ENCODE measurements at places on chromosomes 13 and 19.
A peak's percentile ranks its signal among the peaks of the same experiment; 100 is the strongest.

- DNase-seq: no peak
Observed at GRCh38 chr13:37342205-37342604, 236.7 kb upstream of the CSNK1A1L start.

GRCh38 chr13:47005756-47006414 lies 109.0 kb upstream of the HTR2A start:
- no peak for DNase-seq

DNA sequence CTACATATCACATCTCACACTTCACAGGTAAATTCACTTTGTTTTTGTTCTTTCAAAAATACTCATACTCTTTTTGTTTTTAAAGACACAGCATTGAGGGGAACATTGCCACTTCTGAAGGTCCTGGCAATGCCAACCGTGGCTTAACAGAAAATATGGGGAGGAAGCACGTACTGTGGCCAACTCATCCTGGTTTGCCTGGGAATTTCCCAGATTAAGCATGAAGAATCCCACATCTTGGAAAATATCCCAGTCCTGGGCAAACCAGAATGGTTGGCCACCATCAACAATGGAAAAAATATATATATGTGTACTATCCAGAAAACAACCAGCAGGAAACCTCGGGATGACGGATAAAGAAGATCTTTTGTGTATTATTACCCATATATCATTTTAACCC lies 1032.2 kb upstream of the SLC10A2 start:
- DNase-seq: no peak

GRCh38 chr19:20321139-20321763 lies 154.2 kb downstream of the ZNF486 start:
- no peak for DNase-seq

- DNase-seq: no peak
Observed at GRCh38 chr19:11087870-11088505, 1.3 kb upstream of the LDLR start.

GRCh38 chr13:110350509-110350908 lies 43.4 kb downstream of the COL4A2 start:
- no peak for DNase-seq

GRCh38 chr19:29690842-29691241 lies 24.2 kb downstream of the C19orf12 start:
- DNase-seq: peak; percentile 43

DNA sequence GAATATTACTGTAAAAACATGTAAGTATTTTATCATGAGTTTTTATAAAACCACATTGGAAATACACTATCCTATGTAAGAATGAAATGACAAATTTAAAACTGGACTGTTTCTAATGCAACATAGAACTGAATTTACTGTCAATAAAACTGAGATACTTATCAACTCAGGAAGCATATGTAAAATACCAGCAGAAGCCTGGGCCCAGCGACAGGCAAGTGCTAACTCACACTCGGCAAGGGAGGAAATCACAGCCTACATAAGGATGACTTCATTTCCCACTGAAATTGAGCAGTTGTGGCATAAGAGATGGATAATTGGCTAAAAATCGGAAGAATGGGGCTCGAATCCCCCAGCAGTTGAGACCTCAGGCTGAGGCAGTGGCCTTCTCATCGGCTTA lies 12.1 kb downstream of the PROZ start:
- no peak for DNase-seq

DNA sequence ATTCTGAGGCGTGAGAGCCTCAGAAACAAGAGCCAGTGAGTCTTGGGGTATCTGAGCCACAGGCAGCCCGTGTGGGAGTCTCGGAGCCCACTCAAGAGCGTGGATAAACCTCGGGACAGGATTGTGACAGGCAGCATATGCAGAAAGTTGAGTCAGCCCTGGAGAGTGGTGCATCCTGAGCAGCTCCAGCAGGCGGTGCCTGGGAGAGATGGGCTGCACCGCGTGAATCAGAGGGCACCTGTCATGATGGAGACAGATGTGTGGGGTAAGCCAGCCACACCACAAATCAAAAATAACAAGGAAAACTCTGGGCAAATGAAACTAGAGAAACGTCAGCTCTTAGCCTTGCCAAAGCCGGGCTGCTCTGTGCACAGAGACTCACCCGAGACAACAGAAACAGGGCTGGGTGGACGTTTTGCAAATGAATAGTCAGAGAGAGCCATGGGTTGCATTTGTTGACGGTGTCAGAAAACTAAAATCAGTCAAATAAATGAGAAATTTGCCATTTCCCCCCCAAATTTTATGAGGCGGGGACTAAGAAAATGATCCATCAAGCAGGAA lies 30.0 kb upstream of the POP4 start:
- DNase-seq: no peak

DNA sequence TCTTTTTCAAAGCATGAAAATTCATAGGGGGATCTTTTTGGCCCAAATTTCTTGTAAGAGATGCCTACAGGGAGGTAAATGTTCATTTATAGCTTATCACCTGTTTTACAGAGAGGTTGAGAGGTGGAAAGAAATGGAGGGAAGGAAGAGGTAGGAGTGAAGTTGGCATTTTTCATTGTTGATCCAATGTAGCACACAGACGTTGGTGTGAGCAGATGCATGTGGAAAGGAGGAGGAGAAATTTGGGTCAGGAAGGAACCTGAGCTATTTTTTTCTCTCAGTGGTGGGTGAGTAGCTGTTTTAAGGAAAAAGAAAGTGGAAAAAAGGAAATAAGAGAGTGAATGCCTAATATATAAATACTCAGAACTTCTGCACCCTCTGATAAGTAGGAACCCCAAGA lies 9.9 kb upstream of the SMIM17 start:
- no peak for DNase-seq

GRCh38 chr13:68944272-68944671 lies 1163.4 kb upstream of the ATXN8OS start:
- DNase-seq: no peak

DNA sequence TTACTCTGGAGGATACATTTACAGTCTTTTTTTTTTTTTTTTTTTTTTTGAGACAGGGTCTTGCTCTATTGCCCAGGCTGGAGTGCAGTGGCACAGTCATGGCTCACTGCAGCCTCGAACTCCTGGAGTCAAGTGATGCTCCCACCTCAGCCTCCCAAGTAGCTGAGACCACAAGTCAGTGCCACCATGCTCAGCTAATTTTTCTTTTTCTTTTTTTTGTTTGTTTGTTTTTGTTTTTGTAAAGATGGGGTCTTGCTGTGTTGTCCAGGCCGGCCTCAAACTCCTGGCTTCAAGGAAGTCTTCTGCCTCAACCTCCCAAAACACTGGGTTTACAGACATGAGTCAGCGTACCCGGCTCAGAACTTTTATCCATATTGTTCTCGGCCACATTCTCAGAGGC lies 64.5 kb downstream of the INSR start:
- no peak for DNase-seq

DNA sequence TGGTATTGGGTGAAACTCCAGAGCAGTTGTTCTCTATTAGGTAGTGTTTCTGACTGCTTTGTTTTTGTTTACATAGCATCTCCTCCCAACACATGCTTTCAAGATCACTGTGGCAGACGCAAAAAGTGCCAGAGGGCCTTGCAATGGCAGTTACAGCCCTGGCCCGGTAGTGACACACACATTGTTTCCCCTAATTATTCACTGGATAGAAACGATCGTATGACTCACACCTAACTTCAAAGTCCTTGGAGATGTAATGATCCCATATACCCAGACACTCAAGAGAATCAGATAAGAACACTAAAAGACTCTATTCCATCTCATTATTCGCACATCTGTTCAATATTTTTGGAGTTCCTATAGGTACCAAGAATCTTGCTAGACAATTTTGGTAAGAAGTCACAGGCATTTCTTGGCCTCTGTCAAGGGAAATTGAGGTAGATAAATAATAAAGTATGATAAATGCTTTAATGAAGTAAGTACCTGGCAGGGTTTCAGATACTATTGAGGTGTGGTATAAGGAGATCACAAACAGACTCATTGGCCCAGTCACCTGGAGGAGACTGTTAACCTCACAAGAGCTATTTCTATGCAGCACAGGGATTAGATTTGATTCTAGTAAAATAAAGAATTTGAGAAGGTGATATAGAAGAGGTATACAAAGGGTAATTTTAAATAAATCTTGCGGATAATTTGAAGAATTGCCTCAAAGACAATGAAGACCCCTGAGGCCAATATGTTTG lies 485.3 kb downstream of the SLITRK6 start:
- peak; percentile 15 for DNase-seq

GRCh38 chr13:31896427-31896826 lies 135.1 kb upstream of the FRY start:
- DNase-seq: peak; percentile 79

DNA sequence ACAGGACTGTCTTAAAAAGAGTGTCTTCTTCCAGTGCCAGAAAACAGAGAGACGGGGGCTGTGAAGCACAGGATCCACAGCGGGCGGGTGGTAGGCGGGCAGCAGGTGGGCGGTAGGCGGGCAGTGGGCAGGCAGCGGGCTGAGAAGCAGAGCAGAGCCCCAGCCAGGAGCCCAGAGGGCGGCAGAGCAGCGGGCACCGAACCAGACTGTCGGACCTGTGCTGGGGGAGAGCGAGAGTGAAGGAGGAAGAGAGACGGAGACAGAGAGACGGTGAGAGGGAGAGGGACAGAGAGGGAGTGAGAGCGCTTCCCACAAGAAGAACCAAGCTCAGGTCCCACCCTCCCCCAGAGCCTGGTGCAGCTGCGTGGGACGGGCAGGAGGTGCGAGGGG lies 30.3 kb downstream of the RASA3 start:
- no peak for DNase-seq

DNA sequence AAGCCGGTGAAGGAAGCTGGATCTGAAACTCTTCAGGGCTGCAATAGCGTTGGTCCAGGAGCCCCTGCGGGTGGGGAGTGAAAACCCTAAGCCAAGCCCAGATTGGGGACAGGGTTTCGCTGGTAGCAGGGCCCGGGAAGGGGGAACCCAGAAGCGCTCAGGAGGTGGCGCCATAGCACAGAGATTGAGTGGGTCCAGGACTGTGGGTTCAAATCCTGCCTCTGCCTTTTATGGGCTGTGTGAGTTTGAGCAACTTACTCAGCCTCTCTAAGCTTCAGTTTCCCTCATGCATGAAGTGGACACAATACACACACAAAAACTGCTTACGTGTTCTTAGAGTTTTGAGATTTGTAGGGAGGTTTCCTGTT lies 8.3 kb upstream of the SYCN start:
- DNase-seq: peak; percentile 61

- DNase-seq: no peak
Observed at GRCh38 chr13:101919541-101920181, 467.2 kb downstream of the ITGBL1 start.

DNA sequence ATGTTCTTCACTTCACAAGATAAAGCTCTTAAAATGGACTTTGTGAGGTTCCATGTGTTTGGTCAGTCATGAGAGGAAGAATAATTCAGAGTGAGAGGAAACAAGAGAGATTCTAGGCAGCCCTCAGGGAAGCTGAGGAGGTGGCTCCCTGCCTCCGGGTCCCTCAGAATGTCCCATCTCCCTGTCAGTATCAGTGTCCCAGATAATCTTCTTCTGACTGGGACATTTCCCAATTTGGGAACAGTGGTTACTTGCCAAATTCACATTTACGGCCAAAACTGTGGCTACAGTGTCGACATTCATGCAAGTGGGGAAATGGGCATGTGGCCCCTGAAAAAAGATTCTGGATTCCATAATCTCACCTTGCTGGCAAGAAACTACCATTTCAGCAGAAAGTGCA lies 9.0 kb downstream of the ZNF417 start:
- no peak for DNase-seq

DNA sequence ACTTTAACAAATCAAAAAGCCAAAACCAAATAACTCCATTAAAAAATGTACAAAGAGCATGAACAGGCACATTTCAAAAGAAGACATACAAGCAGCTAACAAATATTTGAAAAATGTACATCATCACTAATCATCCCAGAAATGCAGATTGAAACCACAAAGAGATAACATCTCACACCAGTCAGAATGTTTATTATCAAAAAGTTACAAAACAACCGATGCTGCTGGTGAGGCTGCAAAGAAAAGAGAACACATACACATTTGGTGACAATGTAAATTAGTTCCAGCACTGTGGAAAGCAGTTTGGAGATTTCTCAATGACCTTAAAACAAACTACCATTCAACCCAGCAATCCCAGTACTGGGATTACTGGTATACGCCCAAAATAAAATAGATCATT lies 756.0 kb upstream of the PCDH20 start:
- DNase-seq: no peak

DNA sequence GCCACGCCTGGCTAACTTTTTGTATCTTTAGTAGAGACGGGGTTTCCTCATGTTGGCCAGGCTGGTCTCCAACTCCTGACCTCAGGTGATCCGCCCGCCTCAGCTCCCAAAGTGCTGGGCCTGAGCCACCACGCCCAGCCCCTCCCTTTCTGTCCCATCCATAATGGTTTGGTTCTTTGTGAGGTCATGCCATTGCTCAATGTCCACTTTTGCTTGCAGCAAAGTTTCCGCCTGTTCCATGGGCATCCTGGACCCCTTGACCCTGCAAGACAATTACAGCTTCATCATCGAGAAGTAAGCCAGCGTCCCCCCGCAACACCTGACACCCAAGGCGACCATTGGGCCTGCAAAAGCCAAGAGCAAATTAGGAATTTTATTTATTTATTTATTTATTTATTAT lies 16.6 kb downstream of the PRR22 start:
- DNase-seq: no peak

GRCh38 chr13:99941086-99941485 lies 30.5 kb downstream of the ZIC5 start:
- no peak for DNase-seq

GRCh38 chr19:22286151-22286810 lies at the start of gene ZNF729:
Gene ZNF729, plus strand, starts transcription at chr19:22286441. Its CDS starts 85 bp downstream, at chr19:22286526.
- no peak for DNase-seq

GRCh38 chr19:610801-611480 lies 21.3 kb downstream of the HCN2 start:
- DNase-seq: no peak

DNA sequence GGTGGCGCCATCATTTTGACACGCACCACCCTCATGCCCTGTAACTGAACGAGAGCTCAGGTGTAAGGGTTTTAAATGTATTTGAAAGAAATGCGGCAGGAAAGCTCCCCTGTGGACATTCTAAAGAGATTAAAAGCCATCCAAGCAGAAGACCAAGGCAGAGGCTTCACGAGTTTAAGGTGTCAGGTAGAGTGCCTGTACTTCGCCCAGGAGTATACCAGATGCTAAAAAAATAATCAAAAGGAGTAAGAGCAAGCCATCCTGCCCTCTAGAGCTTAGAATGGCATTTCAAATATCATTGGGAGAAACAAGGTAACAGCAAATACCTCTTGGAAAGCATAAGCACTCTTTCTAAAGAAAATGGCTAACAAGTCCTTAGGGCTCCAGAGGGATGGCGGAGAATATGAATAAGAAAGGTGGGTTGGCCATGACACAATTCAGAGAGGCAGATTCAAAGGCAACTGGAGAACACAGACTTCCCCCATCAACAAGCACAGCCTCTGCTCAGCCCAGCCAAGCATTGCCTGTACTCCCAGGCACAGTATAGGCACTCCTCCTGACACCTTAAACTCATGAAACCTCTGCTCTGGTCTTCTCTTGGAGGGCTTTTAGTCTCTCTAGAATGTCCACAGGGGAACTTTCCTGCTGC lies 447.6 kb downstream of the SUCLA2 start:
- DNase-seq: no peak

DNA sequence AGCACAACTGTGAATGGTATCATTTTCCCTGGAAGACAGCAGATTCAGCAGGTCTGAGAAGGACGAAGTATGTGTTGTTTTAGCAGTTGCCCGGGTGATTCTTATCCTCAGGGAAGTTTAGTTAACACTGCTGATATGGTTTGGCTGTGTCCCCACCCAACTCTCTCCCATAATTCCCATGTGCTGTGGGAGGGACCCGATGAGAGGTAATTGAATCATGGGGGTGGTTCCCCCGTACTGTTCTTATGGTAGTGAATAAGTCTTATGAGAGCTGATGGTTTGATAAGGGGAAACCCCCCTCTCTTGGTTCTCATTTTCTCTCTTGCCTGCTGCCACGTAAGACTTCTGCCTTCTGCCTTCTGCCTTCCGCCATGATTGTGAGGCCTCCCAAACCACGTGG lies 81.0 kb upstream of the UBAC2 start:
- DNase-seq: no peak
